ENCODE measurements at places on chromosomes 16 and 17.

GRCh38 chr17:79031996-79032875 is 8.3 kb downstream of the C1QTNF1 start:
- DNase-seq: no peak

GRCh38 chr16:1851793-1852192 is 20.2 kb downstream of the MEIOB start:
- DNase-seq: no peak

DNA sequence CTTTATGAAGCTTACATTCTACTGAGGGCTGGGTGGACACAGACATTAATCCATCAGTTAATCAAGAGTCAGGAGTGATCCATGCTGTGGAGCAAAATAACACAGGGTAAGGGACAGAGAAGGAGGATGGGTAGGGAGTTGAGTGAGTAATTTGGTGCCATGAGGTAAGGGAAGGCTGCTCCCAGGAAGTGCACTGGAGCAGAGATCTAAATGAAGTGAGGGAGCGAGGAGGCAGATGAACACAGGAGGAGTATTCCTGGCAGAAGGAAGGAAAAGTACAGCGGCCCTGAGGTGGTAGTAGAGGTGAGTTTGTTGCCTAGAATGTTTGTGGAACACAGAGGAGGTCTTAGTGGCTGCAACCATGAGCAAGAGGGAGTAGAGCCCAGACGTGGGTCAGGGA is 34.8 kb downstream of the ASIC2 start:
- DNase-seq: no peak

- no peak for DNase-seq
Observed at GRCh38 chr17:1145311-1145986, 34.3 kb downstream of the ABR start.

- no peak for DNase-seq
Observed at GRCh38 chr16:7304279-7304678, 28.4 kb upstream of the RBFOX1 start.

DNA sequence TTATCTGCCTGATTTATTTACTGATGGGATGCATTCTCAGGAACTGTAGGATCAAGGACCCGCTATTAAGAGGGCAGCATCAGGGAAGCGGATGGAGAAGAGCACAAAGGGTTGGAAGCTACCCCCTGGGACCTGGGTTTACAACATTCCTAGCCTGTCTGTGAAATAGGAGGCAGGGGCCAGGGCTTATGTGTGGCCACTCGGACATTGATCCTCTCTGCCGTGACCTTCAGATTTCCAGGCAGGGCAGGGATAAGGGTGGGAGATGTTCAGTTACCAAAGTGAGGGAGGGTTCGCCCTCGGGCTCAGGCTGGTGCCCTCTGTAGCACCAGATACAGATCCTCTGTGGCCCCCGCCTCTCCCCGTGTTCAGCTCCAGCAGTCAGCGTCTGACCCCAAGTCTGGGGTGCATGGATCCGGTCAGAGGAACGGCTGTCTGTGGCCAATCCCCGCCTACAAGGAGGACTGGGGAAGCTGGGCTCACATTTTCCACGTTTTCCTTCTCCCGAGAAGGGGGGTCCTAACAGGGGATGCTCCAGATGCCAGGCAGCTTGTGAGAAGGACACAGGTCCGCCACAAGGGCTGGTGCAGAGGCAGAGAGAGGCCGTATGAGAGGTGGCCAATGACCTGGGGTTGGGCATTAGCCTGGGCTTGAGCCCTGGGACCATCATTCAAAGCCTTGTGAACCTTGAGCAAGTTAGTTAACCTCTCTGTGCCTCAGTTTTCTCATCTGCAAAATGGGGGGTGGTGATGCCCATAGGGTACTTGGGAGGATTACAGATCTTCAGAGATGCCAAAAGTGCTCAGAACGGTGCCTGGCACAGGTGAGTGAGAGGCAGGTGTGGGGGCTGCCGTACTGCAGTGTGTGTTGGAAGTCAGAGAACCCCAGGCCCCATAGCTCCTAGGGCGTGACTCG is 48.3 kb downstream of the ATP2C2 start:
- no peak for DNase-seq

- no peak for DNase-seq
Observed at GRCh38 chr17:53496356-53496755, 326.4 kb upstream of the KIF2B start.

DNA sequence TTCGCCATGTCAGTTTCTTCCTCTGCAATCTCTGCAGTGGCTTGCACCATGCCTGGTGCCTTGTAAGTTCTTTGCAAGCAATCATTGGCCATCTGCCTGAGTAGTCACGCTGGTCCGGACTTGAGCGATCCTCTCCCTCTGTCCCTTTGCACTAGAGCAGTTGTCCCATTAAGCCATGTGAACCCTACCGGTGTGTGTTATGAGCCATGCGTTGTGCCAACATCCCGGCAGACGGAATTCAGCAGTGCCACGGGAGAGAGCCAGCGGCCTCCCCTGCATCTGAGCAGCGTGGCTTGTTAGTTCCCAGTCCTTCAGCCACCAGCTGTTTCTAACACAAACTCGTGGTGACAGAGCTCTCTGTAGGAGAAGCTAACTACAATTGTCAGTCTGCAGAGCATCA is 275.1 kb upstream of the HSBP1 start:
- DNase-seq: no peak

DNA sequence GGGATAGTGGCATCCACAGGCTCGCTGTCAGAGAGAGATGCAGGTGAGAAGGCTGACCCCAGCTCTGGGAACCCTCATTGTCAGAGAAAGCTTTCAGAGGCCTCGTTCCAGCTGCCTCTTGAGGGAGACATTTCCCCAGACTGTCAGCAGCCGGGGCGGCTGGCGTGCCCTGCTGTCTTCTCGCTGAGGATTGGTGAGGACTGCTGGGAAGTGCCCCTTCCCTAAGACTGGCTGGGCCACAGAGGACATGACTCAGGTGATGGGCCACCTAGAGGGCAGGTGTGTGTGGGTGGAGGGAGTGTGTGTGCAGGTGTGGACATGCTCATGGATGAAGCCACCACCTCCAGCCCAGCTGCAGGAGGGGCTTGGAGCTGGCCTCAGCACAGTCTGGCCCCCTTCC is 25.3 kb downstream of the SPACA3 start:
- no peak for DNase-seq

GRCh38 chr17:70187383-70187782 is 18.1 kb downstream of the KCNJ2 start:
- DNase-seq: no peak

DNA sequence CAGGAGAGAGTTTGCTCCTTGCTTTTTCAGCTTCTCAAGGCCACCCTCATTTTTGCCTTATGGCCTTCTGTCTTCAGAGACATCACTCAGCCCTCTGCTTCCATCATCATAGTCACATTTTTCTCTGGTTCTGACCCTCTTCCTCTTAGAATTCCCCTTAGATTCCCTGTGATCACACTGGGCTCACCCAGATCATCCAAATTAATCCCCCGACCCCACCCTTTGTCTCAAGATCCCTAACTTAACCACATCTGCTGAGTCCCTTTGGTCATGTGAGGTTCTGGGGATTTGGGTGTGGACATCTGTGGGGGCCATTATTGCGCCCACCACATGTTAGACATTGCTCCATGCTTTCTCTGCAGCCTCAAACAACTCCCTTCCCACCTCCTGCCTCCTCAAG is 323.4 kb downstream of the CPPED1 start:
- no peak for DNase-seq

GRCh38 chr17:50692448-50693035 is 15.2 kb downstream of the ANKRD40 start:
- no peak for DNase-seq

DNA sequence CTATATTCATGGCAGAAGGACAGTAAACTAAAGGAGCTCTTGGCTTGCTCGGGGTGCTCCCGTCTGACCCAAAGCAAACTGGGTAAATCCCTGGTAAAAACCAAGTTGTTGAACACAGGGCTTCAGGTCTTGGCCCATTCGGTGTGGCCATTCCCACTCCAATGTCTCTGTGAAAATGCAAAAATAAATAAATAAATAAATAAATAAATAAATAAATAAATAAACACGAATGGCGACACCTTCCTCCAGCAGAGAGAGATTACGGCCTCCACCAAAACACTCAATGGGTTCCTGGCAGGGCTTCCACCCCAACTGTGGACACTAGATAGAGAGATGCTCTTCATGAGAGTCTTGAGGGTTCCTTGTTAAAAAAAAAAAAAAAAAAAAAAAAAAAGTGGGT is 325.3 kb downstream of the SOX9 start:
- DNase-seq: no peak

GRCh38 chr16:31471241-31471874 is 594 bp upstream of the TGFB1I1 start:
- no peak for DNase-seq

GRCh38 chr17:9451934-9452333 is 123.7 kb downstream of the STX8 start:
- DNase-seq: no peak

GRCh38 chr17:58531122-58531521 is 16.7 kb upstream of the MTMR4 start:
- no peak for DNase-seq

GRCh38 chr17:81223762-81224130 is 981 bp upstream of the CEP131 start:
- no peak for DNase-seq

GRCh38 chr17:79840269-79840988 is 1.2 kb upstream of the CBX4 start:
- no peak for DNase-seq

- no peak for DNase-seq
Observed at GRCh38 chr17:75824666-75825065, 19.5 kb downstream of the UNC13D start.

DNA sequence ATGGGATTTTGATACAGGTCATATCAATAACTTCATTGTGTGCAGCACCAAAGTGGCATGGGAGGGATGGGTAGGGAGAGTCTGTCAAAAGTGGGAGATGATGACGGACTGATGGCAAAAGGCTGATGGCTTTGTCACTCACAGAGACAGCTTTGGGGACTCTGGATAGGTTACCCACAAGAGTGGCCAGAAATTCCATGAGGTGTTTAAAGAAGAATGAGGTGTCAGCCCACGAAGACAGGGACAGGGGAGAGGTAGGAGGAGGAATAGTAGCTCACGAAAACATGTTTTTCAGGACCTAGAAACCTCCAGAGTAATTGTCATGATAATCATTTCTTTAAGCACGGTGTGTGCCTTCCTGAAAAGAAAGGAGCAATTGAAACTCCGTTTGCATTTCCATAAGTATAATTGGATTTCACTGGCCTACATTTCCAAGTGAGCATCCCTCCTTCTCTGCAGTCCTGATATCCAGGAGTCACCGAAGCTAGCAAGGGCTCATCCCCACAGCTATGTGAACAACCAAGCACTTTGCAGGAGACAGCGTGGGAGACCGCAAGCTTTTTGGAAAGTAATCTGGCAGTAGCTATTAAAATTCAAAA is 60.0 kb downstream of the HSD17B2 start:
- DNase-seq: no peak

DNA sequence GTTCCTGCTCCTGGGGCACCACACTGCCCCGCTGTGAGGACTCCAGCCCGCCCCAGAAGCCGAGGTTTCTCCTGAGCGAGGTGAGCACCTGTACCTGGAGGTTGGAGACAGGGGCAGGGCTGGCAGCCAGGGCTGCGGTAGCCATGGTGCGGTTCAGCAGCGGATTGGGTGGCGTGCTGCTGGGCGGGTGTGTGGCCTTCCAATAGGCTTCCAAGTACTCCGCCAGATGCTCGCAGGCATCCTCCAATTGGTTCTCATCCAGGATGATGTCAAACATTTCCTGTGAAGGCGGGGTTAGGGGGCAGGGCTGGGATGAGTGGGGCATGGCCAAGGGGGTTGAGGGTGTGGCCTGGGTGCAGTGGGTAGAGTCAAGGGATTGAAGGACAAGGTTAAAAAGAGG is 11.3 kb upstream of the ARL5C start:
- DNase-seq: no peak

DNA sequence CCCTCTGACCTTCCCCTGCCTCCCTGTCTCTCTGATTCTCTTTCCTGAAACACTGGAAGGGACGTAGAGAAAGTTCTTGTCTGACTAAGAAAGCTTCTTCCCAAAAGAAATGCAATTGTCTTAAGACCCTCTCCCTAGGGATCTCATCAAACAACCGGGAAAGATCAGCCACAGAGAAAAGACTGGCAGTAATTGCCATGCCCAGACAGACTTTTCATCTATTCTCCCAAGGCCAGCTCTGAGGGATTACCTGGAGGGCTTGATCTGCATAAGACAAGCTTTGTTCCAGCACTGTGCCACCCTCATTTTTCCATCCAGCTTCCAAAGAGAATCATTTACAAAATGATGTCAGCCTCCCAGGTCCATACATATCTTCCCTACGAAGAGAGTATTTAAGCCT is 38.8 kb upstream of the HS3ST3A1 start:
- DNase-seq: no peak

DNA sequence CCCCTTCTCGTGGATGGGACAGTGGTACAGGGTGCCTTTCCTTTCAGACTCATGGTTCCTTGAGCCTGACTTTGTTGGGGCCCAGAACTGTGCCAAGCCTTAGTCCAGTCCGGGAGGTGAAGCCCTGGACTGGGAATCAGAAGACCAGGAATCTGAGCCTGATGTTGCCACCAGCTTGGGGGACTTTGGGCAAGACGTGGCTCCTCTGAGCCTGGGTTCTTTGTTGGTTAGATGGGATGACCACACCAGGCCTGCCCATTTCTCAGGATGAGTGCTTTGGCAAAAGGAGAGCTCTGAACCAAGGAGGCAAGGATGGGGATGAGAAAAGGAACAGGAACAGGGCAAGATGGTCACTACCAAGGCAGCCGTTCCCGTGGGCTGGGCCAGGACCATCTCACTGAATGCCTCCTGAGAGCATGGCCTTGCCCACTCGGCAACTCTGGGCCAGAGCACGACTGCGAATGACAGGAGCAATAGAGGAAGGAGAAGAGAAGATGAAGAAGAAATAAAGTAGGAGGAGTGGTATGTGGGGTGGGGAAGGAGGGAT is 32.5 kb downstream of the PITPNM3 start:
- no peak for DNase-seq

DNA sequence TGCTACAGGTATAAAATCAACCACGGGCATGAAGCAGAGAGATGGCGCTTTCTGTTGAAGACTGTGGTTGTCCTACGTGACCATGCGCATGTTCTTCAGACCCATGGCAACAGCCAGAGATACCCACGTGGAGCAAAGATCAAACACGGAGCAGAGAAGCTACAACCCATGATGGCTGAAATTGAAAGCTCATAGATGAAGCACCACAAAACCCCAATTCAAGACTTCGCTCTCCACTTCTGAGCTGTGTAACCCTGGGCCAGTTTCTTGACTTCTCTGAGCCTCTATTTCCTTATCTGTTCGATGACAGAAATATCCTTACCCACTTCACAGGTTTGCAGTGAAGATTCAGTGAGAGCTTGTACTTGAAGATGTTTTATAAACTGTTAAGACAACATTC is 49.6 kb downstream of the C16orf95 start:
- DNase-seq: no peak

Data from RKO (cell line).